Thoracic aorta endothelial cell (primary cell): ENCODE measurements at places on chromosomes 12 and 14. TPM values are rescaled to one million over a fixed set of nuclear protein-coding genes. Genes with fewer than 3 reads are reported as not detected.

ARHGDIB gene
- 572 and 717 TPM in 2 replicates for total RNA-seq

TRPV4 gene
- 0.80 and 1.7 TPM in 2 replicates for total RNA-seq

TESPA1 gene
- not detected in 2 replicates for total RNA-seq

GNG2 gene
- 1.1 and 1.6 TPM in 2 replicates for total RNA-seq

FOXG1 gene
- total RNA-seq: 0.07 and 0.13 TPM in 2 replicates

CCDC198 gene
- total RNA-seq: not detected in 2 replicates
